BJ (cell line): ENCODE measurements at places on chromosomes 7 and 10. TPM values are rescaled to one million over a fixed set of nuclear protein-coding genes. Genes with fewer than 3 reads are reported as not detected.

PTF1A gene
- polyA plus RNA-seq, result not detected in 2 replicates

CYP3A4 gene
- polyA plus RNA-seq, result not detected in 2 replicates

HOXA5 gene
- 1.2 and 1.7 TPM in 2 replicates for polyA plus RNA-seq

CCDC186 gene
- 2.2 and 5.4 TPM in 2 replicates for polyA plus RNA-seq

ACTL6B gene
- not detected in 2 replicates for polyA plus RNA-seq

MACROH2A2 gene
- 2.7 TPM in 2 replicates for polyA plus RNA-seq

PTEN gene
- polyA plus RNA-seq, result 29.6 and 66.9 TPM in 2 replicates

SAMD8 gene
- polyA plus RNA-seq, result 14.2 and 28.0 TPM in 2 replicates

SPDYE8 gene
- not detected in 2 replicates for polyA plus RNA-seq

ZNF503 gene
- 0.45 and 0.51 TPM in 2 replicates for polyA plus RNA-seq

C10orf53 gene
- not detected in 2 replicates for polyA plus RNA-seq

AGAP6 gene
- 8.5 and 10.5 TPM in 2 replicates for polyA plus RNA-seq

PVRIG gene
- not detected in 2 replicates for polyA plus RNA-seq

FGFBP3 gene
- 0.11 and 0.22 TPM in 2 replicates for polyA plus RNA-seq

GPR15LG gene
- not detected in 2 replicates for polyA plus RNA-seq

BEND7 gene
- polyA plus RNA-seq, result 4.5 and 4.6 TPM in 2 replicates

TET1 gene
- polyA plus RNA-seq, result 1.1 and 1.9 TPM in 2 replicates

SPDYE16 gene
- not detected in 2 replicates for polyA plus RNA-seq

PRF1 gene
- polyA plus RNA-seq, result not detected in 2 replicates
